ENCODE measurements at places on chromosomes 6 and 20.

GRCh38 chr6:135869857-135870256, 18.4 kb downstream of the PDE7B start:
- H3K4me3 ChIP-seq: no peak overlapping the region
- H3K27me3 ChIP-seq: no peaks in the 10 kb centered on the region
- H3K27ac ChIP-seq: no peak overlapping the region
- H3K36me3 ChIP-seq: no peaks in the 10 kb centered on the region
- no peak for DNase-seq

GRCh38 chr6:25641377-25641776, 10.6 kb upstream of the SCGN start:
- no peaks in the 10 kb centered on the region for H3K36me3 ChIP-seq
- no peaks in the 10 kb centered on the region for H3K27me3 ChIP-seq
- H3K4me1 ChIP-seq: no peaks in the 10 kb centered on the region
- no peak overlapping the region for H3K27ac ChIP-seq
- no peak for DNase-seq
- H3K4me3 ChIP-seq: no peak overlapping the region

GRCh38 chr6:79188885-79189480, 45.5 kb downstream of the HMGN3 start:
- no peaks in the 10 kb centered on the region for H3K36me3 ChIP-seq
- H3K4me3 ChIP-seq: no peak overlapping the region
- H3K27ac ChIP-seq: no peak overlapping the region
- H3K4me1 ChIP-seq: peaks cover 12% of the 10 kb centered on the region
- H3K27me3 ChIP-seq: no peaks in the 10 kb centered on the region
- no peak for DNase-seq

DNA sequence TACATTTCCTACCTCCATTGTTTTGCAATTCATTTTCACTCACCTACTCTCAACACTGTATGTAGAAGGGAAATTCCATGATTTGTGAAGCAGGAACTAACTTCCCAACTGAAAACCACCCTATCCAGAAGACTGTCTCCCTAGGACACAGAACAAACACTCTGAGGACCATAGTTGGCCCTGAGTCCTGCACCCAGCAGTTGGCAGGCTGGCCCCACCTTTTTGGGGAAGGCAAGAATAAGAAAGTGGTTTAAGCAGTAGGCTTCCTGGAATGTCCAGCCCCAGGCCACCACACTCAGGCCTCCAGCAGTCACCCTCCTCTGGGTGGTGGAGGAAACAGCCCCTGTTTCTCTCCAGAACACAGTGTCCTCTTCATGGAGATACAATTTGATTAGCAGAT, 258.8 kb downstream of the ARHGAP18 start:
- H3K4me1 ChIP-seq: no peaks in the 10 kb centered on the region
- H3K36me3 ChIP-seq: no peaks in the 10 kb centered on the region
- DNase-seq: no peak
- no peak overlapping the region for H3K4me3 ChIP-seq
- H3K27ac ChIP-seq: no peak overlapping the region

DNA sequence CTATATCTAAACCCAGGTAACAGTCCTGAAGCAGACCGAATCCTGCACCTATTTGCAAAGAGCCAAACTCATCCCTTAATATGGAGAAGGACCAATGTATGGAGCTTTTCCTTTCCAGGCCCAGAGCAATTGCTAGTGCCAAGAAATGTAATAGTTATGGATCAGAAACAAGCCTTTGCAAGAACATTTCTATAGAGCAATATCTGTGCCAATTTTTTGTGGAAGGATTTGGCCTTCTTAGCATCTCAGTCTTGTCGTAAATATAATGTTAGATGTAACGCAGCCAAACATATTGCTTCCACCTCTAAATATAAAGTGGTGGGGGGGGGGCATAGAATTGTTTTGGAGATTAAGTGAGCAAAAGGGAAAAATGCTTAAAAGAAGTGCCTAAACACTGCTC, 2.7 kb downstream of the KIAA0408 start:
- H3K4me1 ChIP-seq: peaks cover 27% of the 10 kb centered on the region
- no peak overlapping the region for H3K4me3 ChIP-seq
- H3K36me3 ChIP-seq: no peaks in the 10 kb centered on the region
- no peak for DNase-seq
- no peaks in the 10 kb centered on the region for H3K27me3 ChIP-seq

GRCh38 chr6:12051861-12052368, 39.8 kb downstream of the HIVEP1 start:
- no peaks in the 10 kb centered on the region for H3K27me3 ChIP-seq
- no peak overlapping the region for H3K27ac ChIP-seq
- no peak for DNase-seq
- peaks cover 11% of the 10 kb centered on the region for H3K4me1 ChIP-seq

- DNase-seq: no peak
- no peaks in the 10 kb centered on the region for H3K4me1 ChIP-seq
- H3K27ac ChIP-seq: no peak overlapping the region
- no peak overlapping the region for H3K4me3 ChIP-seq
- H3K36me3 ChIP-seq: no peaks in the 10 kb centered on the region
These were observed 12.7 kb upstream of the PPP1R3G start for GRCh38 chr6:5072440-5072839.

GRCh38 chr6:26123675-26123946, 36.4 kb downstream of the HFE start:
- H3K27me3 ChIP-seq: no peaks in the 10 kb centered on the region
- no peaks in the 10 kb centered on the region for H3K36me3 ChIP-seq
- peaks cover 22% of the 10 kb centered on the region for H3K4me1 ChIP-seq
- peak overlapping the region; percentile 89 for H3K27ac ChIP-seq
- DNase-seq: no peak

- no peak for DNase-seq
- no peaks in the 10 kb centered on the region for H3K36me3 ChIP-seq
- peaks cover 24% of the 10 kb centered on the region for H3K4me1 ChIP-seq
- H3K27ac ChIP-seq: peak overlapping the region; percentile 89
- peak overlapping the region; percentile 87 for H3K4me3 ChIP-seq
These were observed 496 bp downstream of the TMEM242 start for GRCh38 chr6:157322792-157323254.

- no peak for DNase-seq
- H3K27me3 ChIP-seq: no peaks in the 10 kb centered on the region
- no peak overlapping the region for H3K27ac ChIP-seq
- no peaks in the 10 kb centered on the region for H3K36me3 ChIP-seq
These were observed 40.8 kb downstream of the PACSIN1 start for GRCh38 chr6:34506718-34507117.

GRCh38 chr6:37632291-37632690, 65.4 kb downstream of the MDGA1 start:
- no peaks in the 10 kb centered on the region for H3K4me1 ChIP-seq
- no peaks in the 10 kb centered on the region for H3K27me3 ChIP-seq
- no peak overlapping the region for H3K27ac ChIP-seq
- H3K36me3 ChIP-seq: no peaks in the 10 kb centered on the region

DNA sequence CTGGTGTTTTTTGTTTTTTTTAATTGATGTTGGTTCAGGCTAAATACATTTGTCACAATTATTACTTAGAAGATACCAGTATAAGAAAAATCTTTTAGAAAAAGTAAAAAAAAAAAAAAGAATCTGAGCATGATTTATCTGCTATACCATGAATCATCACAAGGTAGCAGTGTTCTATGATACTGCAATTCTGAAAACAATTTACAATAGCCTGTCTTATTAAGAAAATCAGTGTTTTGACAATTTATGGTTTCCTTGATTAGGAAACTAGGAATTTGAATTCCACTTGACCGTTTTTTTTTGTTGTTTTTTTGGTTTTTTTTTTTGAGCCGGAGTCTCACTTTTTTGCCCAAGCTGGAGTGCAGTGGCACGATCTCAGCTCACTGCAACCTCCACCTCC, 9.3 kb upstream of the MAK start:
- no peak overlapping the region for H3K4me3 ChIP-seq
- H3K27me3 ChIP-seq: no peaks in the 10 kb centered on the region
- no peaks in the 10 kb centered on the region for H3K36me3 ChIP-seq
- no peak overlapping the region for H3K27ac ChIP-seq

- H3K4me1 ChIP-seq: no peaks in the 10 kb centered on the region
- no peak for DNase-seq
- H3K27me3 ChIP-seq: no peaks in the 10 kb centered on the region
- no peak overlapping the region for H3K4me3 ChIP-seq
- no peaks in the 10 kb centered on the region for H3K36me3 ChIP-seq
- no peak overlapping the region for H3K27ac ChIP-seq
These were observed 590.5 kb upstream of the SLC35B3 start for GRCh38 chr6:9025796-9026394.

- H3K4me3 ChIP-seq: no peak overlapping the region
- H3K27me3 ChIP-seq: no peaks in the 10 kb centered on the region
- no peak for DNase-seq
- H3K4me1 ChIP-seq: no peaks in the 10 kb centered on the region
- H3K27ac ChIP-seq: no peak overlapping the region
These were observed 29.0 kb downstream of the MOCS3 start for GRCh38 chr20:50987493-50988210.

- no peak overlapping the region for H3K4me3 ChIP-seq
- peaks cover 5% of the 10 kb centered on the region for H3K4me1 ChIP-seq
- no peaks in the 10 kb centered on the region for H3K36me3 ChIP-seq
- H3K27me3 ChIP-seq: no peaks in the 10 kb centered on the region
- no peak for DNase-seq
These were observed 56.6 kb downstream of the E2F3 start for GRCh38 chr6:20458027-20458894.

- no peak for DNase-seq
These were observed 282.0 kb downstream of the SYNE1 start for GRCh38 chr6:152355166-152355565.

GRCh38 chr6:4294636-4295035, 159.3 kb upstream of the ECI2 start:
- H3K27ac ChIP-seq: no peak overlapping the region
- H3K4me1 ChIP-seq: no peaks in the 10 kb centered on the region
- H3K27me3 ChIP-seq: no peaks in the 10 kb centered on the region
- H3K36me3 ChIP-seq: no peaks in the 10 kb centered on the region
- no peak overlapping the region for H3K4me3 ChIP-seq

DNA sequence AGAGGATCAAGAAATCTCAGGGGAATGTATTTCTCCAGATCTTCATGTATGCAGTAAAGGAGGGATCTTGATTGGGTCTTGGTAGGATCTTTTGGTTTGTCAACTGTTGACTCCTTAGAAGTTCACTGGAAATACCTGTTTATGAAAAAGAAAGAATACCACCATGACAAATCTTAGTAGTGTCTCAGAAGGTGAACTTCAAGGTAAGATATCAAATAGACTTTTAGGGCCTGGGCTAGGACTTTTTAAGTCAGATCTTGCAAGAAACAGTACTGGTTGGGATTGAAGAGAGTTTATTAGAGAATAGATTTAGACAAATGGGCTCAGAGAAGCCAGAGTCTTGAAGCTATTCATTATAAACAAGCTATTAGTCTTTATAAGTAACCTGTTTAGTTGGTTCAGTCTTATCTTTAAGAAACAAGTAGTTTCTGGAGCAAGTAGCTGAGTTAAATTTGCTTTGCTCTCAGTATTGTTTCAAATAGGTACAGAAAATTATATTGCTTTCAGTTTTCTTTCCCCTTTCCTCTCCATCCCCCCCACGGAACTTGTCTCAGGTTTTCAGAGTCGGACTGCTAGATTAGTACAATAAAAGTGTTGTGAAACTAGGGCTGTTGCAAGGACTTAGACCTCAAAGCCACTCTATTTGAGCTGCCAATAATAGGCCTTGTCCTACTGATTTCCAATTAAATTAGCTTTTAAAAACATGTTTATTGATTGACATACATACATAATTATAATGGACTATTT, 529.1 kb upstream of the CITED2 start:
- H3K36me3 ChIP-seq: no peaks in the 10 kb centered on the region
- no peak for DNase-seq
- H3K4me3 ChIP-seq: no peak overlapping the region
- peaks cover 8% of the 10 kb centered on the region for H3K4me1 ChIP-seq
- no peaks in the 10 kb centered on the region for H3K27me3 ChIP-seq

DNA sequence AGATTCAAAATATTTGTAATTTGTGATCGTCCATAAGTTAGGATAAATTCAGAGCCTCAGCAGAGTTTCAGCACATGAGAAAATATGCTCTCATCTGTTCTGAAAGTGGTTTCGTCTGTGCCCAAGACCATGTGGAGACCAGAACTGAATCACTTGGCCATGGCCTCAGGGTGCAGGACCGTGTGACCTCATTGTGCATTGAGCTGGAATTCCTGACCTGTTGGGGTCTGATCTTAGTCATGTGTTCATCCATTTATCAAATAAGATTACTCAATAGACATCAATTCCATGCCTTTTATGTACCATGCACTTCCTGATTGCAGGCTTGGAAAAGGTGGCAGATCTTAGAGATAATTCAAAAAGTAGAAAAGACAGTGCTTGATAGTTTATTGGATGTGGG, 680.5 kb downstream of the QKI start:
- H3K27me3 ChIP-seq: no peaks in the 10 kb centered on the region
- no peak overlapping the region for H3K27ac ChIP-seq
- peaks cover 12% of the 10 kb centered on the region for H3K4me1 ChIP-seq
- no peak overlapping the region for H3K4me3 ChIP-seq

- DNase-seq: no peak
- H3K4me1 ChIP-seq: no peaks in the 10 kb centered on the region
- H3K27ac ChIP-seq: no peak overlapping the region
- H3K27me3 ChIP-seq: no peaks in the 10 kb centered on the region
- no peak overlapping the region for H3K4me3 ChIP-seq
These were observed 121.4 kb upstream of the TCF21 start for GRCh38 chr6:133767357-133767970.

- DNase-seq: peak; percentile 70
- no peaks in the 10 kb centered on the region for H3K27me3 ChIP-seq
- peaks cover 8% of the 10 kb centered on the region for H3K4me1 ChIP-seq
These were observed 98.1 kb upstream of the KCNK16 start for GRCh38 chr6:39420300-39421265.

- H3K4me1 ChIP-seq: no peaks in the 10 kb centered on the region
- no peaks in the 10 kb centered on the region for H3K36me3 ChIP-seq
- H3K4me3 ChIP-seq: no peak overlapping the region
- H3K27ac ChIP-seq: no peak overlapping the region
These were observed 555.3 kb upstream of the MAP3K7 start for GRCh38 chr6:91142154-91142553.

DNA sequence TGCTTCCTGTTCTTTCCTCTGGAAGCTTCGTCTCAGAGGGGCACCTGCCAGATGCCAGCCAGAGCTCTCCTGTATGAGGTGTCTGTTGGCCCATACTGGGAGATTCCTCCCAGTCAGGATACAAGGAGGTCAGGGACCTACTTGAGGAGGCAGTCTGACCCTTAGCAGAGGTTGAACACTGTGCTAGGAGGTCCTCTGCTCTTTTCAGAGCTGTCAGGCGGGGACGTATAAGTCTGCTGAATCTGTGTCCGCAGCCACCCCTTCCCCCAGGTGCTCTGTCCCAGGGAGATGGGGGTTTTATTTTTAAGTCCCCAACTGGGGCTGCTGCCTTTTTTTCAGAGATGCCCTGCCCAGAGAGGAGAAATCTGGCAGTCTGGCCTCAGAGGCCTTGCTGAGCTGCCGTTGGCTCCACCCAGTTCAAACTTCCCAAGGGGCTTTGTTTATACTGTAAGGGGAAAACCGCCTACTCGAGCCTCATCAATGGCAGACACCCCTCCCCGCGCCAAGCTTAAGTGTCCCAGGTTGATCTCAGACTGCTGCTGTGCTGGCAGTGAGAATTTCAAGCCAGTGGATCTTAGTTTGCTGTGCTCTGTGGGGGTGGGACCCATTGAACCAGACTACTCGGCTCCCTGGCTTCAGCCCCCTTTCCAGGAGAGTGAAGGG, 326.7 kb downstream of the BCKDHB start:
- H3K4me3 ChIP-seq: no peak overlapping the region
- no peak overlapping the region for H3K27ac ChIP-seq
- no peaks in the 10 kb centered on the region for H3K36me3 ChIP-seq
- peaks cover 5% of the 10 kb centered on the region for H3K4me1 ChIP-seq
- DNase-seq: no peak
